ENCODE measurements at places on chromosomes 2 and 18. TPM values are rescaled to one million over a fixed set of nuclear protein-coding genes. Genes with fewer than 3 reads are reported as not detected.
A peak's percentile ranks its signal among the peaks of the same experiment; 100 is the strongest.

GRCh38 chr2:84223191-84223590 lies 235.9 kb downstream of the SUCLG1 start:
- no peak for DNase-seq

- peak; percentile 83 for DNase-seq
Observed at GRCh38 chr2:119106301-119106897, 52.2 kb downstream of the C1QL2 start.

DNA sequence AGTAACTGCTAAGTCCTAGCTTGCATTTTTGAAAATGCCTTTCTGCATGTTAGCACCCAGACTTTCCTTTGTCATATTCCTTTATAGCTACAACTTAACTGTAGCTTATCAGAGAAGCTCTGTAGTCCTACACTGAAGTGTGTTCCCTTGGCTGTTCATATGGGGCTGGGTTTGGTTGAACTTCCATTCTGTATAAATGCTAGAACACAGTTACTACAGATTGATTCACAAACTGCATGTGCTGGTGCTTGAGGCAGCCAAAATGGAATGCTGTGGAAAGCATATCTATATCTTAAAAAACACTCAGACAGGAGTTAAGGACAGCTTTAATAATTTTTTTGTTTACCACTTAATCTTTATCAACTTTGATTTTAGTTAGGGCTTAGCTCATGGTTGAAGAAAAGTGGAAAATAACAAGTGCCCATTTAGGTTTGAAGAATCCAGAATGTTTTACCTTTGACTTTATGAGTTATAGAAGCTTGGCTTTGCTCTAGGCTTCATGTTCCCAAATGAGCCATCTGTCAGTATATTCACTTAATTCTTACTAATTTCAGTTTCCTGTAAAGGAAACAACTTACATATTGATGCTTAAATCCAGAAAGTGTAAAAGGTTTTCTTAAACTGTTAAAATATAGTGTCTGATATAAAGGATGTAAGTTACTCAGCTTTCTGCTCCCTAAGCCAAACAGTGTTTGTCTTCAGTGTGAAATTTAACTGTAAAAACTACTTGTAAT lies 148.9 kb downstream of the AGPS start:
- no peak for DNase-seq

DNA sequence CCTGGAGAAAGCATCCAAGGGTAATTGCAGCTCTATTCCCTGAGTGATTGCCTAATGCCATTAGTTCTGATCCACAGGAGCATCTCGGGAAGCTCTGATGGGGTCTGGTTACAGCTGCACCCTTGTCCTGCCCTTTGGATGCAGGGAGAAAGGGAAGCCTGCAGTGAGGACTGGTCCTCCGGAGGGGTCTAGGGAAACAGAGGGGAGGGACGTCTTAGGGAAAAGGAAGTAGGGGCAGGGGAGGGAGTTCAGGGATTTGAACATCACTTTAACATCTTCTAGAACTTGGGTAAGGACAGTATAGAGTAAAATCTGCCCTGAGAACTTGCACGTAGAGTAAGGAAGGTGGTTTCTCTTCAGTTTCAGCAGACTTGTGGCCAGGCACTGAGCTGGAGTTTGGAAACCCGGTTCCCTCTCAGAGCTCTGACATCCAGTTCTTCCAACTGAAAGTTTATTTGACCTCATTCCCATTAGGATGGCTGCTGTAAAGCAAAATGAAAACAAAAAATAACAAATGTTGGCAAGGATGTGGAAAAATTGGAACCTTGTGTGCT lies 20.5 kb downstream of the ONECUT2 start:
- no peak for DNase-seq

DNA sequence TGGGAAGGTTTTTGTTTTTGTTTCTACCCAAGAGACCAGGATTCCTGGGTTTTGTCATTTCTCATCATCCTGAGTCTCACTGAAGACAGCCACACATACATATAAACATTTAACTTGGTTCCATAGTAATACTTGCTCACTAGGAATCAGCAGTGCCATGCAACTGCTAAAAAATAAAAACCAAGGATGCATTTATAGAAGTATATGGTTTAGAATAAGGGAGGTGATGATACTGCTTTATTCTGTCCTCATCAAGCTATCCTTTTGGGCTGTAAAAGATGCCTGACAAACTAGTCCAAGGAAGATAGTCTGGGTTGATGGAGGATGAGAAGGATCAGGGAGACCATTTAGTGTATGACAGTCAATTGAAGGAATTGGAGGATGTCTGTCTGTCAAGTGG lies 740 bp downstream of the SPATA3 start:
- no peak for DNase-seq

DNA sequence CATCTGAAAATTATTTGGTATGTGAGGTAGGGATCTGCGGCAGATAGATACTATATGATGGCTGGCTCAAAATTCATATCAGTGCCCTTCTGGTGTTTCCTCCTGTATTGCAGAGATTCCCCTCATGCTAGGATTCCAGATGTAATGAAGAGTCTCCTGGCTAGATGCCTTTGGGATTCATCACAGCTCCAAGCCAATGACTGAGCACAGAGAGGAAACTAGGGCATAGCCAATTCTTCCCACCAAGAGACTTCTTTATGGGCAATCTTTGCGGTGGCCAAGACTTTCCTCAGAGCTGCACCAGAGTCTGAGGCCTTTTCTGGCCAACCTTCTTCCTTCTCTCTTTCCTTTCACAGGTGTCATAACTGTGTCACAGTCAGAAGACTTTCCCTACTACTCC lies 25.5 kb upstream of the CIB4 start:
- no peak for DNase-seq

DNA sequence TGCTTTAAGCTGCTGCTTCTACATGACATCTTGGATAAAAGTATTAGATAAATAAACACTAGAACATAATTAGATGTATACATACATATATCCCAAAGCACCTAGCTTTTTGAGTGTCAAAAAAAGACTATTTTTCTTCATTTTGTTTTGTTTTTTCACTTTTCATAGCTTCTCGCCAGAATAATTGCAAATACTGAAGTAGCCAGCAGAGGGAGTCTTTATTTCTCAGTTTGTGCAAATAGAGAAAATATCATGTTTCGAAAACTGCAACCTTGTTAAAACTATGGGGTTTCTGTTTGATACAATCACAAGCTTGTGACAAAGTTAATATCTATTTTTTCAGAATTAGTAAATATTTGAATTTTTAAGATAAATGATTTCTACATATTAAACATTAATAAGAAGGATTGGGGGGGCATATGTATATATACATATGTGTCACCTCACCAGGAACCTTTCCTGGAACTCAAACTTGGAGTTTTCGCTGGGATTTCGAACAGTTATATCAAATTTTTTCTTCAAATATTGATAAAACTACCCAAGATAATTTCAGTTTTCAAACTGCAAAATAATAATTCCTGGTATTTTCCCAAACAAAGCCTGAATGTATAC lies 61.0 kb downstream of the GRB14 start:
- DNase-seq: peak; percentile 65

- no peak for DNase-seq
Observed at GRCh38 chr2:207362716-207363115, 167.0 kb upstream of the CREB1 start.

DNA sequence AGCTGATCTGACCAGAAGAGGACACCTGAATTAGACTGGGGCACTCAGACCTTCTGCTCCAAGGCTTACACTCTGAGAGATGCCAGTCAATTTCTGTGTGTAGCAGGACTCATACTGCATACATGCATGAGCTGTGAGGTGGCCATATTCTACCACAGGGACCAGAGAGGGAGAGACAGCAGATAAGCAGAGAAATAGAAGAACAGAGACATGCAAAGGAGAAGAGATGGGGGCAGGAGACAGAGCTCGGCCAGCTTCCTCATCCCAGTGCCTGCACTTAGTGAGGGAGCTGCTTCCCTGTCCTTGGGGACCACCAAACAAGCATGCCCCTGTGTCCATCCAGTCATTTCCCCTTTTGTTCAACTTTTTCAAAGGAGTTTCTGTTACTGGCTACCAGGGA lies 73.9 kb upstream of the ALK start:
- DNase-seq: no peak

DNA sequence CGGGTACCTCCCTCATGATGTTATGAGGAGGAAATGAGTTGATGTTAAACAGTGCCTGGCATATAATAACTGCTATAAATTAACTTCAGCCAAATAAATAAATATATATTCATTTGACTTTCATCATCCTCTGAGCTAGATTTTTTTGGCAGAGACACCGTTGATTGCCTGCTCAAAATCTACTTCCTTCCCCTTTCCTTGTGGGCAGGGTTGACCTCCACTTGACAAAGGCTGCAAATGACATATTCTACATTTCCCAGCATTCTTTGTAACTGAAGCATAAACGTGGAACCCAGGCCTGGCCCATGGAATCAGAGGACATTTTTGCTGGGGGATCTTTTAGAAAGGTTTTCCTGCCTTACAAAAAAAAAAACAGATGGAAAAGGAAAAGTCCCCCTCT lies 177.8 kb downstream of the TXNL1 start:
- DNase-seq: no peak

GRCh38 chr2:17156086-17156485 lies 362.2 kb downstream of the RAD51AP2 start:
- no peak for DNase-seq

DNA sequence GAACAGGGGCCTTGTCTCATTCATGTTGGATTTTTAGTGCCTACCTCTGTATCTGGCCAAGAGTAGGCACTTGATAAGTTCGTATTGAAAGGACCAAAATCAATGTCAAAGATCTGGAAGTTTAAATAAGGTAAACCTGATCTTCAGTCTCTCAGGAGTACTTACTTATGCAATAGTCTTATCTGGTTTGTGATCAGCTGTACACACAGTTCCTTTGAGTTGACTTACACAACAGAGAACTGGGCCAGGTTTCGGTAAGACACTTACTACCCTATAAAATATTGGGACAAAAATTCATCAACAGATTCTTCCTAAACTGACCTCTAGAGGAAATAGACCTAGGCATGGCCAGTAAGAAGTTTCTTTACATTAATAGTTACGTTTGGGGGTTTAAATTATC lies 113.6 kb upstream of the NXPH2 start:
- DNase-seq: no peak

DNA sequence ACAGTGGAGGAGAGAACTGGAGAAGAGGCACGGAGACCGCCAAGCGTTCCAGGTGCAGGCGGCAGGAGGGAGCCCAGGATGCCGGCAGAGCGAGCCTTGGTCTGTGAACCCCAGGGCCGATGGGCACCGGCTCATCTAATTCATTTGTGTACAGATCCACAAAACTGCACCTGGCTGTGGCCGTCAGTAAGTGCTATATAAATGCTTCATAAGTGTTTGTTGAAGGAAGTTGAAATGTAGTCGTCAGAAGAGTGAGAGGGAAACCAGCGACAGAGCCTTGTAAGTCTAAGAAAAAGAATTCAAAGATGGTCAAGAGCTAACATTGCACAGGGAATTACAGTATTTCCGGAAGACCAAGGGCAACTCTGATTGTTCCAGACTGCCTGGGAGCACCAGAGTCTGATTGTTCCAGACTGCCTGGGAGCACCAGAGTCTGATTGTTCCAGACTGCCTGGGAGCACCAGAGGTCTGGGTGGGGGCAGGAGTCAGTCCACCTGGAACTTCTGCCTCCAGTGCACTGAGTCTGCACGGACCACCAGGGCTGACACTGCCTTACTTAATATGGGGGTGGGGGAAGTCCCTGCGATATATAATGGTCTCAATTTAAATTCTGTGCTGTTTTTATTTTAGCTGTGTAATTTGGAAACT lies 112.3 kb downstream of the BCL2 start:
- no peak for DNase-seq

DNA sequence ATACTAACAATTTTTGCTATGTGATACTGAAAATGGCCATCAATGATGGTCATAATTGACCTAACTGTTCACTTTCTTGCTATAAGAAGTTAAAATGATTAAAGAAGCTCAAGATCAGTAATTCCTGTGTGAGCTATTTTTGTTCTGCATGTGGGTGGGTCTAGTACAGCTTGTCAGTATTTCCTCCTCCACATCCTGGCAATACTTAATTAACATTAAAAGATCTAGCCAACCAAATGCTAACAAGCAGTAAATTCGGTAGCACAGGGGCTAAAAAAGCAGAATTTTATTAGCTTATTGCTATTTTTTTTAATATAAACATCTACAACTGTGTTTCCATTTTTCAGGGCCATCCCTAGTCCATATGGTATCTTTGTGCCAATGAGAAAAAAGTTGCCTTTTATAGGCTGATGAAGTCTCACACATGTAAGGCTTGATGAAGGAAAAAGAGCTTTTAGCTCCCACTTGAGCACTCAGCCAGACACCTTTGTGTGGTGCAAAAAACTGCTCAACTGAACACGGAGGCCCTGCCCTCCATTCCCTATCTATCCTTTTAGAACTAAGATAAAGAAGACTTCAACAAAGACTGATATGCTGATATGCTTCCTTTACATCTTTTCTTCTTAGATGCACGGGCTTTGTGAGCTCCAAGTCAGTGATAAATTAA lies 4.9 kb upstream of the PNO1 start:
- DNase-seq: no peak

GRCh38 chr18:44651478-44651877 lies 29.2 kb upstream of the SETBP1 start:
- peak; percentile 21 for DNase-seq

- DNase-seq: no peak
Observed at GRCh38 chr2:189293164-189293563, 113.6 kb upstream of the COL5A2 start.

DNA sequence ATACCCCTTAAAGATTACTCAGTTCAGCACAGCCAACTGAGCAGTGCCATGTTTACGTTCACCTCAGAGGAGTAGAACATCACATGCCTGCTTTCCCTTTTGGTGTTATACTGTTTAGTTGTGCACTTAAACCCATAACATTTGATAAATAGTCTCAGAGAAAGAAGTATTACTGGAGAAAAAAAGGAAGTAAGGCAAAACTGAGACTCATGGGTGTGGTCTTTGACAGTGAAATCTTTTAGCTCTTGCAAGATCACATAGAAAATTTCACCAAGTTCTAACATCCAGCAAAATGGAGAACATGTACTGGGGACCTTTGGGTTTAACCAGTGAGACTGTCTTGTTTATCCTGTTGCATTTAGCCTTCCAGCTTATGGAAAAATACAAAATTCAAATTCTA lies 5.6 kb downstream of the TANK start:
- DNase-seq: no peak

Gene ANKRD62
- not detected for total RNA-seq

Gene PHOSPHO2
- total RNA-seq: 12.2 TPM

Gene PLGLB1
- 0.27 TPM for total RNA-seq

Gene C2orf80
- total RNA-seq: not detected

Gene CXCR1
- not detected for total RNA-seq

Gene MYCN
- total RNA-seq: 145 TPM

Gene TFCP2L1
- total RNA-seq: 6.4 TPM

Gene TNS1
- total RNA-seq: 5.7 TPM

Gene CASP10
- total RNA-seq: 3.5 TPM

Gene GTF2A1L
- 2.8 TPM for total RNA-seq

Gene NAPG
- total RNA-seq: 46.2 TPM

Gene TRIM54
- total RNA-seq: 3.3 TPM

Gene TNFRSF11A
- total RNA-seq: 7.3 TPM

Gene SPRED2
- 13.0 TPM for total RNA-seq

Gene FECH
- 23.5 TPM for total RNA-seq

Gene NPHP1
- 1.2 TPM for total RNA-seq

Gene CHRND
- total RNA-seq: not detected

Gene HTR2B
- total RNA-seq: not detected

All from GM23338 (cell line).